ENCODE measurements at places on chromosomes 2 and 18.

DNA sequence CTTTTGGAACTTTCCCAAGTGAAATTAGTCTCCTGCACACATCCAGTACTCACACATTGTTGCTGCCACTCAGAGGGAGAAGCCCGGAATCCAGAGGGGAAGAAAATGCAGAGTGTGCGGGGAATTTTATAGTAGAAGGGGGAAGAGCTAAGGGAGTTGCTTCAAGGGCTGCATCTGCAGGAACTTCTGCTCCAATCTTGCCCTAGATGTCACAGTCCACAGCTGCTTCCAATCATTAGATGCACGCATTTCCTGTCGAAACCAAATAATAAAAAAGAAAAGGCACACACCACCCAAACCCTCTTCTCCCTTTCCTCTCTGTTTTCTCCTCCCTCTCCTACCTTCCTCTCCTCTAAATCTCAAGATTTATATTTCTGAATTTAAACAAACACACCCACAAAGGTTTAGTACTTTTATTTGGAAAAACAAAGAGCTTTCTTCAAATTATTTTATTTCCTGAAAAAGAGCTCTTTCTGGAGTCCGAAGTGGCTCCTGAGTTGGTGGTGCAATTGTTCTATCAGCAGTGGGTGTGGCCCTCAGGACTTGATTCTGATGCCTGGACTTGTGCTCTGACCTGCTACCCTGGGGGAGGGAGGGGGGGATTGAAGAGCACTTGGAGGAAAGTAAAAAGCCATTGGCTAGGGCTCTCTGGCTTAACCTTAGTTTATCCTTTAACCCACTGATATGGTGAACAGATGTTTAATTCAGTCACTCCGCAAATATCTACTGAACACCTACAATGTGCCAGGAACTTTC is 72.0 kb downstream of the KCNE4 start:
- no peak for DNase-seq

GRCh38 chr2:45145073-45145899 is 136.0 kb upstream of the SIX2 start:
- DNase-seq, result no peak

DNA sequence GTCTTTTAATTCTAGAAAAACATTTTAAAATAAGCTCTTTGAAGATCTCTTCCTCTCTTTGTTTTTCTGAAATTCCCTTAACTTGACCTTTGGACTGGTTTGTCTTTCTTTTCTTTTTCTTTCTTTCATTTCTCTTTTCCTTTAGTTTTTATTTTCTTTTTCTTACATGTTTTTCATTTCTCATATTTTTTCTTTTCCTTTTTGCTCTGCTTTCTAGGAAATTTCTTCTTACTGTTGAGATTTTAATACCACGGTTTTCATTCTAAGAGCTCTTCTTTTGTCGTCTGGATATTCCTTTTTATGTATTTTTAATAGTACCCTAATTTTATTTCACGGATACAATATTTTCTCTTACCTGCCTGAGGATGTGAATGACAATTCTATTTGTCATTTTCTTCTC is 337.8 kb downstream of the AGPS start:
- DNase-seq, result no peak

DNA sequence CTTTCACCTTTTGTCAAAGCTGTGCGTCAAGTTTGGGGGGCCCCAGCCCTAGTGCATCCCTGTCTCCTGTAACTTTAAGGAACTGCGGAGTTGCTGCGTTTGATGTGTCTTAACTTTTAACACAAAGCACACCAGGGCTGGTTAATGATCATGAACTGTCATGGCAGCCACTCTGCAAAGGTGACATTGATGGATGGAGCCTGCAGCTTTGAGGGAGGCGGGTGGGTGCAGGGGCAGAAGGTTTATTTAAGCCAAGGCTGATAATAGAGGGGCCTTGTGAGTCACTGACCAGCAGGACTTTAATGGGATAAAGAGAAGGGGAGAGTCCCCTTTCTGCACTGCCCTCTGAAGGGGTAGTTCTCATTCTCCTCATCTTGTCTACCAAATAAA is 190.2 kb upstream of the GATA6 start:
- DNase-seq, result no peak

GRCh38 chr2:60485550-60485949 is 67.9 kb downstream of the BCL11A start:
- no peak for DNase-seq
